Endothelial cell of umbilical vein (primary cell): ENCODE measurements at places on chromosomes 1 and 21. TPM values are rescaled to one million over a fixed set of nuclear protein-coding genes. Genes with fewer than 3 reads are reported as not detected.

DNA sequence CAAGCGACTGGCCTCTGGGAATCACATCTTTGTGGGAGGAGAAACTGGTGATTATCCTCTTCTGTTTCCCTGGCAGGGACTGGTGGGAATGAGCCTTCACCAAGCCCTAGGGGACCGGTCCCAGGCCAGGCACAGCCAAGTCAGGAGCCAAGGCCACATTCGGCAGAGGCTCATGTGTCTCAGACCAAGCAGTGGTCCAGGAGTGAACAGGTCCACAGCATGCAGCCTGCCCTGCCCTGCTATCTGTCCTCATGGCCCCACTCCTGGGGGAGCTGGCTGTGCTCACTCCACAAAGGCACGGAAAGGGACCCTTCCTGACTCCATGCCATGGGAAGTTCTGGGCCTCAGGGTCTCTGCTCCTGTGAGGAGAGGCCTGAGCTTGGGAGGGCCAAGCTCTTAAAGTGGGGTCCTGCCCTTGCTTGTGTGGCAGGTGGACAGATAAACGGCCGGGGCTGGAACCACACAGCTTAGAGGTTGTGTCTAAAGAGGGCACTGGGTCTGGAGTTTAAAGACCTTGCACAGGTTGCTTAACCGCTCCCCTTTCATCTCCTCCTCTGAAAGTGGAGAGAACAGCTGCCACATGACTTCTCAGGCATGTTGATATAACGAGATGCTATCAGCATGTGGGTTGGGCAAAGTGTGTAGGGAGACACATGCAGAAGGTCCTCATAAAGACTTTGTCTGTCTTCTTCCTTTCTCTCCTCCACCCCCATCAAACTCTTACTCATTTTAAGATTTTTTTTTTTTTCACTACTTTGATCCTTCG, 57.5 kb downstream of the CASQ2 start:
- DNase-seq, result no peak

The SDC3 gene
- total RNA-seq, result 20.8 and 25.9 TPM in 2 replicates

DNA sequence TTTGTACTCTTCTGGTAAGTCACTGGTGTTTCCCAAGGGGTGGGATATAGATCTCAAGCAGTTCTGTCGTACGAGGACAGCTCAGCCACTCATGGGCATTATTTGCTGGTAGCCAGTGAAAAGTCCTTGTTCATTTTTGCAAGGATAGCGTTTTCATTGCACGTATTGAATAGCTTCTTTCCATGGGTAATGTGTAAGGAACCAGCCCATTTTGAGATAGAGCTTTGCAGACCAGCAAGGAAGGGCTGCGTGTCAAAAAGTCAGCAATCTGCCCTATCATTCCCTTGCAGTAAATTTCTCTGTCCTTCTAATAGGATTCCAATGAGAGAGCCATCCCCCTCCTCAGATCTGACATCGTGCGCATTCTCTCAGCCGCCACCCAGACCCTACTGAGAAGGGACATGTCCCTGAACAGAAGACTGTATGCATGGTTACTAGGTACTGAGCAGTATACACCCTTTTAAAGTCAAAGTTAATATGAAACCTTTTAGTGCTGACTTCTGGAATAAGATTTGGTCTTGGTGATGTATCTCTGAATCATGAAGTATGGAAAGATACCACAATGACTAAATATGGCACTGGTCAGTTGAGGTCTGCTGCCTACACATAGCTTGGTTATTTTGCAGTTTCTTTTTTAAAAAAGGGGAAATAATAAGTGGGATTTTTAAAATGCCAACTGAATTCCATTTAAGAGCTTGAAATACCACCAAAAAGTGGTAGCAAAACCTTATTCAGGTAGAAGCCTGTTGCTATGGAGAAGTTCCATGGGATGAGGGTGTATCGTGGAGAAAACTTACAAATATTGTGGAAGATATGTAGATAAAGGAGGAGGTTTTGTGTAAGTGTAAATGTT, 55.3 kb downstream of the DOP1B start:
- DNase-seq, result no peak

The CD101 gene
- 0.30 and 0.97 TPM in 2 replicates for total RNA-seq

GRCh38 chr1:61125263-61125662, 42.9 kb downstream of the NFIA start:
- DNase-seq, result peak; percentile 43

DNA sequence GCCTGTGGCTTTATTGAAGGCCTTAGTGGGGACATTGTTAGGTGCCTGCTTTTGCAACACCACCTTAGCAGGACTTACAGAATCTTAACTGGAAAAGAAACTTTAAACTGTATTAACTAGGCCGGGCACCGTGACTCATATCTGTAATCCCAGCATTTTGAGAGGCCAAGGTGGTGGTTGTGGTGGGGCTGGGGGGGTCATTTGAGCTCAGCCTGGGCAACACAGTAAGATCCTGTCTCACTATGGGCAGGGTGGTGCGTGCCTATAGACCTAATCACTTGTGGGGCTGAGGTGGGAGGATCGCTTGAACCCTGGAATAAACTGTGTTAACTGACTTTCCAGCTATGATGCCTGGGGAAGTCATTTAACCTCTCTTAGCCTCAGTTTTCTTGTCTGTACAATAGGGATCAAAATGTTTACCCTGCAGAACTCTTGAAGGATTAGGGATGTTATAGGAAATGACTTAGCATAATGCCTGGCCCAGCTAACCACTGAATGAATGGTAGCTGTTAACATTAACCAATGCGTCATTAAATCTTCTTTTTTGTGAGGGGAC, 39.5 kb downstream of the IER5 start:
- DNase-seq, result no peak

DNA sequence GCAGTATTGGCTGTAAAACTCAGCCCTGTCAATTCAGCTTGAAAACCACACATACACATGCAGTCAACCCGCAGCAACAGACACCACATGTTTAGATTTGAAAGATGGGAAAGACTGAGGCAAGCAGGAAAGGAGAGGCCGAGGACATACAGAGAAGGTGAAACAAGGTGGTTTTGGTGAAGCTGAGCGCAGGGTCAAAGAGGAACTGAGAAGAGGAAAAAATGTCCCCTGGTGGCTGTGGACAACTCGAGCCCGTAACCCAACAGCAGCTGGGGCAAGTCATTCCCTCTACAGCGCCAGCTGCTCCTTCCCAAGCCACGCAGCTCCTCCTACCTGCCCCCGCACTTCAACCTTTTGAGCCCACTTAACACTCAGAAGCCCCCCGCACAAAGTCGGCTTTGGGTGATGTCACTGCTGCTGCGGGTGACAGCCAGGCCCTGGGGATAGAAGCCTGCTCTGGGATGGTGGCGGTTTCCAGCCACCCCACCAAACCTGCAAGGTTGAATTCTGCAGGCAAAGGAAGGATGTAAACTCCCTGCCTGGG, 63.0 kb downstream of the KCNN3 start:
- DNase-seq, result no peak

DNA sequence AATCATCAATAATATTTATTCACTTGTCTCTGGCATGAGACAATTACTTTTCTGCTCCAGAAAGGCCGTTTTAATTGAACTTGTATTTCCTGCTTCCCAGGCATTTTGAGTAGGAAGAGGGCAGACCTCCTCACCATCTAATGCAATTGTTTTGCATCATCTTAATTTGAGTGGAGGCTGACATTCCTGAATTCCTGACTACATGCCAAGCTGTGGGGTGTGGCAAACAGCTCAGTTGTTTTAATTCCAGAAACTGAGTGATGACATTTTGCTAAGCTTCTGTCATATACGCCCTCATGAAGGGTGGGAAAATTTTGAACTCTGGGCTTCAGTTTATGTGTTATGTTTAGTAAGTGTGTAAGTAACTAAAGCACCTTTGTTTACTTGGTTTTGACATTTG, 125.4 kb upstream of the USP25 start:
- peak; percentile 21 for DNase-seq

GRCh38 chr1:46725736-46726108, 6.8 kb upstream of the EFCAB14 start:
- no peak for DNase-seq

DNA sequence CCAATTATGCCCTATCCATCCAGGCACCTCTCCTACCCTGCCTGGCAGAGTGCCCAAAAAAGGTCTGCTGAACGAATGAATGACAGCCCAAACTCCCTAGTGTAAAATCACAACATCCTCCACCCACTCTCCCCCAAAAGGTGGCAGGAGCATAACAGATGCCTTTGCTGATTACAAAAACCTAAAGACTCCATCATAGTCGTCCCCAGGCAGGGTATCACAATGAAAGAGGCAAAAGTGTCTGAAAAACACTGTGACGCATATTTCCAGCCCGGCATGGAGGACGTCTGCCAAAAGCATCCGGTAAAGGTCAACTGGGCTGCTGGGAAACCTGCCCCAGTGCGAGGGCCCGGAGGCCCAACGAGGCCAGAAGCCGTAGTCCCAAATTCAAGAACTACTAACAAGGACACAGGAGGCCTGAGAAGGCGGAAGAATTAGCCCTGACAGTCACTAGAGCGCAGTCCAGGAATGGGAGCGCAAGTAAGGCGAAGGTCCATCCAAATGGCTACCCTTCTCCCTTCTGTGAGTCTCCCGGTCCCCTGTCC, 576 bp downstream of the SMIM12 start:
- DNase-seq, result peak; percentile 80

DNA sequence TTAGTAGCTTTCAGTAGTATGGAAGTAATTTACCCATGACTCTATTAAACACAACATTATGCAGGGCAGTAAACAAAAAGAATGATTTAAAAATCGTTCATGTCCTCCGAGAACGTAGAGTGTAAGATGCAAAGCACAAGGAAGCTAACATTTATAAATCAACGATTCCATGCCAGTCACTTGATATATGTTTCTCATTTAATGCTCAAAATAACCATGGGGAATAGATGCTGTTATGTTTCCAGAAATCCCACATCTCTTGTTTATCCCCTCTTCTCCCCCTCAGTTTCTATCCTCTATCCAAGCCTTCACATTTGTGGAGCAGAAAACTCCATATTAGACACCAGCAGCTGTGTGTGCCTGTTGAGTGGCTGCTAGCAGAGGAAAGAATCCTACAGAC, 52.8 kb downstream of the LBR start:
- DNase-seq, result no peak

- DNase-seq, result peak; percentile 28
Measured at GRCh38 chr1:153597206-153597605, 15.7 kb downstream of the S100A16 start.

The IFI44L gene
- 1.5 and 2.8 TPM in 2 replicates for total RNA-seq

- no peak for DNase-seq
Measured at GRCh38 chr1:156823210-156823790, 6.7 kb upstream of the SH2D2A start.

GRCh38 chr1:208564466-208564865, 320.3 kb upstream of the PLXNA2 start:
- DNase-seq, result no peak

The S100B gene
- total RNA-seq, result not detected in 2 replicates

- no peak for DNase-seq
Measured at GRCh38 chr1:224212618-224213061, 29.6 kb downstream of the DEGS1 start.

DNA sequence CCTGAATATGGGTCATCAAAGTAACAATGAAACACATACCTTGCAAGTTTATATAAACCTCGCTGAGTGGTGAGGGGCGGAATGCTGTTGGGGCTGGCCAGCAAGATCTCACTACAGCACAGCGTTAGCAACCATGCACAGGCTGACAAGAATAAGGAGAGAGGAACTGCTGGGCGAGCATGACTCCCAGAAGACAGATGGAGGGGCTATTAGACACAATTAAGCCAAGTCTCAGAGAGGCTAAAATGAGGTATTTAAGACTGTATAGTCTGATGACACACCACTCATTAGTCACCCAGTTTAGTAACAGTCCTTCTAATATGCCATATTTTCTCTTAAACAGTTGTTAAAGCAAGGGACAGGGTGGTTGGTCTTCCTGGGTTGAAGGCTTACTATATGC, 340.2 kb upstream of the NR5A2 start:
- DNase-seq, result peak; percentile 58

The PRPF38B gene
- 40.5 and 46.6 TPM in 2 replicates for total RNA-seq
